ENCODE measurements at places on chromosomes 4 and X. TPM values are rescaled to one million over a fixed set of nuclear protein-coding genes. Genes with fewer than 3 reads are reported as not detected.

Gene NALF2
- 18.0 TPM for total RNA-seq

Gene ALG13
- total RNA-seq: 20.5 TPM

Gene HSFX3
- not detected for total RNA-seq

Gene TLR3
- 2.1 TPM for total RNA-seq

Gene AVPR2
- total RNA-seq: 8.9 TPM

Gene RPL39
- 1,317 TPM for total RNA-seq

Gene FRMPD4
- total RNA-seq: 0.76 TPM

Gene SORCS2
- total RNA-seq: 3.2 TPM

Gene GATA1
- total RNA-seq: not detected

Gene FGA
- total RNA-seq: not detected

Gene UGT2B7
- not detected for total RNA-seq

Gene FGFBP2
- 1.7 TPM for total RNA-seq

Gene TCEAL3
- total RNA-seq: 16.1 TPM

Gene THOC2
- total RNA-seq: 23.3 TPM

Gene SPATA4
- total RNA-seq: not detected

Gene DGKK
- not detected for total RNA-seq
